T-helper 2 cell treated with Interferon-gamma antibody and Interleukin-4, amounts not matched to agents 100 ng/mL and 5 ng/mL, for 36 hours (primary cell): ENCODE measurements at places on chromosomes 3 and 15. TPM values are rescaled to one million over a fixed set of nuclear protein-coding genes. Genes with fewer than 3 reads are reported as not detected.

Gene NR1D2
- total RNA-seq, result 2.3 and 2.5 TPM in 2 replicates

Gene MEX3B
- total RNA-seq, result 0.95 and 1.0 TPM in 2 replicates

Gene CDHR4
- not detected in 2 replicates for total RNA-seq

Gene IQCF5
- total RNA-seq, result not detected in 2 replicates

Gene WDR93
- not detected in 2 replicates for total RNA-seq

Gene C2CD4B
- total RNA-seq, result 0.09 TPM in 1 of 2 replicates, not detected in the other

Gene CDCP1
- total RNA-seq, result 21.8 and 22.7 TPM in 2 replicates

Gene CCDC13
- total RNA-seq, result 0.45 TPM in 1 of 2 replicates, not detected in the other
